ENCODE measurements at places on chromosomes 2 and 18.

DNA sequence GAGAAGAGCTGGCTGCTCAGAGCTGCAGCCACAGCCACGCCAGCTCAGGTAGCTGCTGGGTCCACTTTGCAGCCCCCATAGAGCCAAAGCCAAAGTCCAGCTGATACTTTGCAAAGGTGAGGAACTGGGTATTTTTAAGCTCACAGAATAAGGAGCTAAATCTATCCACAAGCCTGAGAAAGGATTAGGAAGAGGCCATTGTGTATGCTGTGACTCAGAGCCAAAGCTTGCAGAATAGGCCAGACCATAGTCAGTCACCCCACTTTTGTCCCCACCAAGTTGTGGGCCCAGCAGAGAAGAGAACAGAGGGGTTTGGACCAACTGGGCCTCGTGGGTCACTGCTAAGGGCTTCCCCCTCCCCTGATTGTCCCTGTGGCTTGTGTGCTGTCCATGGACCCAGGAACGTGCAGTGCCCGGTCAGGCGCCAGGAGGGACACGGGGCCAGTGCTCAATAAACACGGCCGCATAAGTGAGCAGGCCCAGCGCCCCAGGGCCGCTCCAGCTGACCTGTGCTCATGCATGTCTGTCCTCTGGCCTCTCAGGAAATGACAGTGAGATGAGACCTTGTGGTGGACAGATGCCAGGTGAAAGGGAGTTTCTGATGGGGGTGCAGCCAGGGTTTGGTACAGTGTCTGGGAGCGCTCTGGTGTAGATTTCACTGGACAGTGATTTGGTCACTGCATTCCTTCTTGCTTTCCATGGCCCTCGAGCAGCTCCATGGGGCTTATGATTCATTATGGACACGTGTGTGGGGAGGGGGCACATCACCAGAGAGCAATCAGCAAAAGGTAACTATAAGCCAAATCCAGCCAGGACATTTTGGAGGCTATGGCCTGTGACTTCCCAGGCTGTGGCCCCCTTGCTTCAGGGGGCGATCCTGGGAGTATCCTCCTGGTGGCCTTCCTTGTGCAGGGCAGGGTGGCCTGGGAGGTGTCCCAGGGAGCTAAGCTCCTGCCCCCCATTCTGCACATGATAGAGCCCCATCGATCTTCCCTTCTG is 31.3 kb downstream of the MAL start:
- DNase-seq = no peak

DNA sequence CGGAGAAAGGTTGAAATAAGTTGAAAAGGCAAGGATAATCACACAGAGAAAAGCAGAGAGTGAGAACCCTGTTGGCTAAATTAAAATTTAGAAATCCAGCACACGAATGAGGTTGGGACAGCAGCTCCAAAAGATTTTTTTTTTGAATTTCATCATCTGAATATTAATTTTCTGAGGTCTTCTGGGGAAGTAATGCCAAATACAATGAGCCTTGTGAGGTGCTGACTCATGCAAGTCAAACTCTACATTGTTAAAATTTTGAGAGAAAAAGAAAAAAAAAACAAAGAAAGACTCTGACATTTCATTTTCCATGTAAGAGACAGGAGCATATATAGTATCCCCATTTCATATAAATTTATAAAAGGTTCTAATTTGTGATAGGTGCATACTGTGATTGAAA is 614.2 kb upstream of the CDH2 start:
- no peak for DNase-seq

DNA sequence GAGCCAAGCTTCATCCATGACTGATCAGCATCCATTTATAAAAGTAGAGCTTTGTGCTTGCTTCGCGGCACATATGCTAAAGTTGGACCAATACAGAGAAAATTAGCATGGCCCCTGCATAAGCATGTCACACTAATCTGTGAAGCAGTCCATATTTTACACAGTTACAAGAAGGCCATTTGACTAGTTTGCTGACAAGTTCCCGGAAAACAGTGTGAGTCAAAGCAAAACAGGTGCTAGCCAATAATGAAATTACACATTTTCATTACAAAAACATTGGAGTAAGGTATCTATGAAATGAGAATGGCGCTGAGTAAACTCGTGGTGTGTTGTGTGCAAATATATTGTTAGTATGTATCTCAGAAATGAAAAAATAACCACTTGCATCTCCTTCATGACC is 4.7 kb downstream of the ANKRD62 start:
- DNase-seq = no peak

DNA sequence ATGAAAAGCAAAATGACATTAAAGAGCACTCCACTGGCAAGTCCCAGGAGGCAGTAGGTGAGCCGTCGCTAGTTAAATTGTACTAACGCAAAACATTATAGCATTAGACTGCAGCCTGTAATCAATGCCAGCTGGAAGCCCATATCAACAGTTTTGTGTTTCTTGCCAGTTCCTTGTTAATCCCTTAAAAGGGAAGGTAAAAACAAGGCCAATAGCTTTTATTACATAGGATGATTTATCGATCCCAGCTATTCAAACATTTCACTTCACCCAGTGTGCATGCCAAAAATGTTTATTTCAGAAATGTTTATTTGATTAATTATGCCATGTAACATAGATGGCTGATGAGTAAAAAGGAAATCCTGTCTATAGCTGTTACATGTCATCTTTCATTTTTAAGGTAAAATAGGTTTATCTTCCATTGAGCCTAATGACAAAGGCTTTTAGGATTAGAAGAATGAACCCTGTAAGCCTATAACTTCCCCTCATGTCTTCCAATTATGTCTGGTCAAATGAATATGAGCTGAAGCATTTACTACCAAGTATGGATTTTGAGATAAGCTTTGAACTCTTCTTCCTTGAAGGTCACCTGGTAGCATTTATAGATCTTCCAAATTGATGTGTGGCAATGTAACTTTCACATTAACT is 591.2 kb downstream of the RNF144A start:
- DNase-seq = no peak

- DNase-seq = no peak
These were observed 20.4 kb downstream of the GPC1 start for GRCh38 chr2:240455647-240456446.

- DNase-seq = no peak
These were observed 23.9 kb downstream of the TNFAIP6 start for GRCh38 chr2:151381266-151381665.

DNA sequence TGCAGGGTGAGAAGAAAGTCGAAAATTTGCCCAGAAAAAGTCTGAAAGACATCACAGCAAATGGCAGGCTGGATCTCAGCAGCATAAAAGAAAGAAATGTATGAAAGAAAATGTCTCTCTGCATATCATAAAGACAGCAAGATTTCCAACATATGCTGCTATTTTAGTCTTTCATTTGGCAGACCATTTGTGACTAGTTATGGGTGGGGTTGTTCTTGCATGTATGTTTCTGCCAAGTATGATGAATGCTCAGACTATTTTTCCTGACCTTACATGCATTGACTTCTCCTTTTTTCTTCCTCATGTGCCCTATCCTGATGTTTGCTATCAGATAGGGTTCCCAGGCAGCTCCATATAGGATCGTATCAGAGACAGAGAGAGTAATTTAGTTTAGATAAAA is 58.5 kb upstream of the PARD3B start:
- no peak for DNase-seq

GRCh38 chr2:65199891-65200290 is 27.7 kb upstream of the ACTR2 start:
- DNase-seq = no peak

DNA sequence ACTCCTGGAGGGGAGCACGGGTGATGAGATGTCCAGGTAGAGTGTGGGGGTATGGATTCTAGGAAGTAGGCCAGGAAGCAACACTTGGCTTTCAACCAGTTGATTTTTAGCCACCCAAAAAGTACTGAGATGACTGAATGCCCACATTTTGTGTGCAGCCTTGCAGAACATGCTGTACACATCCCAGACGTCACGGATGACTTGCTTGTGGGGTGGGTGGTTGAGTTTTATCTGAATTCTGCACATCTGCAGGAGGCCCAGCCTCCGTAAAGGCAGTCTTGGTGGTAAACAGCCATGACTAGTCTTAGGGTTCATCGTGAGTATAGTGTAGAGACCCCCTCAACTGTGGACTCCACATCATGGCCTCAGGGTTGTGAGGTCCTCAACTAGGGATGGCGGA is 53.3 kb upstream of the CCDC195 start:
- DNase-seq = no peak

GRCh38 chr18:47758000-47758399 is 172.5 kb downstream of the SMAD2 start:
- no peak for DNase-seq

GRCh38 chr2:101828673-101829334 is 131.3 kb downstream of the MAP4K4 start:
- DNase-seq = no peak

GRCh38 chr18:59015531-59016152 is 124.0 kb upstream of the SEC11C start:
- DNase-seq = no peak

GRCh38 chr2:191927319-191927867 is 80.5 kb upstream of the CAVIN2 start:
- DNase-seq = peak; percentile 83

- DNase-seq = no peak
These were observed 105.1 kb downstream of the RDH14 start for GRCh38 chr2:18455236-18455862.

GRCh38 chr2:208311321-208311720 is 45.3 kb downstream of the PIKFYVE start:
- DNase-seq = no peak

GRCh38 chr2:81675641-81676040 is 1371.1 kb upstream of the LRRTM1 start:
- no peak for DNase-seq

- no peak for DNase-seq
These were observed 568 bp downstream of the RAB31 start for GRCh38 chr18:9708434-9709303.

- no peak for DNase-seq
These were observed 75.1 kb downstream of the FSIP2 start for GRCh38 chr2:185813707-185814106.

DNA sequence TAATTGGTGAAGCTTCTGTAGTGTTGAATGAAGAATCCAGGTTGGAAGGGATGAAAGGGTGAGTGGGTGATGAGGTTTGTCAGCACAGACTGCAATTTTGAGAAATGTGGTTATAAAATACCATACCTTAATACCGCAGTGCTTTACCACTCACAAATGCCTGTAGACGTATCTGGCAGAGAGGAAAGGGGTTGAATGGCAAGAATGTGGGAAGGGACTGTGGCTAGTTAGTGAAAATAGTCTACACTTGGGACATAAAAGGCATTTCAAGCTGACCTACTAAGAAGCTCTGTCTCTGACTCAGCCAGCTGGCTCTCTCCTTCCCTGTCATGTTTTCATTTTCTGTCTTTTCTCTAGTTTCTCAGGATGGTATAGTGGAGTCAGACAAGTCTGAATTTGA is 25.1 kb downstream of the CDK15 start:
- DNase-seq = no peak

DNA sequence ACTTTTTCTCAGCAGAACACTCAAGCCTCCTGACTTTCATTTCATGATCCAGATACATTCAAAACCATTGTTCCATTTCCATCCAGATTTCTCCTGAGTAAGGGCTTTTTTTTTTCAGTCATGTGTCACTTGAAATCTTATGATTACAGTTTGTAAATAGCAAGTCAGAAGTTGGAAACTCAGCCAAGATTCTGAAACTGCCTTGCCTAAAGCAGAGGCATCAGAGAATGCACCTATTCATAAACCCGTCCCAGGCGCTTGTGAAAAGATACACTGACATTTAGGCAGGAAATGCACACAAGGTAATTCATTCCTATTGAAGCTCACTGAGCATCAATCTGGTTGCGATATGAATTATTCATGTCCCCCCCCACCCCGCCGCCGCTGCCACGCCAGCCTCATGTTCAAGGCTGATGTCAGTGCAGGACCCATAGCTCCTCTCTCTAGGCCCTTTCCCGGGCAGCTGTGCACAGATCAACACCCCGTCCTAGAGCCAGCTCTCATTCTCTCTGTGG is 30.4 kb upstream of the MGAT4A start:
- DNase-seq = no peak

GRCh38 chr2:201343559-201343958 is 13.6 kb downstream of the FLACC1 start:
- DNase-seq = no peak

DNA sequence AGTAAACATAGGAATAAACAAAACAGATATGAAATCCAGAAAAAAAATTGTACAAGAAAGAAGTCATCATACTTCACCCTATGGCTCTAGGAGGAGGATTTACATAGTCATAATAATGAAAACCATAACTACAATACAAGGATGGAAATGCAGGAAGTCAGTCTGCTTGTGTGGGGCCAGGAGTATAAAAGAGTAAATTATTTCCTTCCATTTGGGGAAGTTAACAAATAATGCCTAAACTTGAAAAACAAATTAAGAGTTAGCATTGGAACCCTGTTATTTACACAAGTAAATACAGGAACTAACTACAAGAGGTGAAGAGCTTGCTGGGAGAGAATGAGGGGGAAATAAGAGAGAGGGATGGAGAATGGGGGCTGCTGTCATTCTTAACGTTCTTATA is 15.4 kb downstream of the TMEM163 start:
- DNase-seq = no peak

DNA sequence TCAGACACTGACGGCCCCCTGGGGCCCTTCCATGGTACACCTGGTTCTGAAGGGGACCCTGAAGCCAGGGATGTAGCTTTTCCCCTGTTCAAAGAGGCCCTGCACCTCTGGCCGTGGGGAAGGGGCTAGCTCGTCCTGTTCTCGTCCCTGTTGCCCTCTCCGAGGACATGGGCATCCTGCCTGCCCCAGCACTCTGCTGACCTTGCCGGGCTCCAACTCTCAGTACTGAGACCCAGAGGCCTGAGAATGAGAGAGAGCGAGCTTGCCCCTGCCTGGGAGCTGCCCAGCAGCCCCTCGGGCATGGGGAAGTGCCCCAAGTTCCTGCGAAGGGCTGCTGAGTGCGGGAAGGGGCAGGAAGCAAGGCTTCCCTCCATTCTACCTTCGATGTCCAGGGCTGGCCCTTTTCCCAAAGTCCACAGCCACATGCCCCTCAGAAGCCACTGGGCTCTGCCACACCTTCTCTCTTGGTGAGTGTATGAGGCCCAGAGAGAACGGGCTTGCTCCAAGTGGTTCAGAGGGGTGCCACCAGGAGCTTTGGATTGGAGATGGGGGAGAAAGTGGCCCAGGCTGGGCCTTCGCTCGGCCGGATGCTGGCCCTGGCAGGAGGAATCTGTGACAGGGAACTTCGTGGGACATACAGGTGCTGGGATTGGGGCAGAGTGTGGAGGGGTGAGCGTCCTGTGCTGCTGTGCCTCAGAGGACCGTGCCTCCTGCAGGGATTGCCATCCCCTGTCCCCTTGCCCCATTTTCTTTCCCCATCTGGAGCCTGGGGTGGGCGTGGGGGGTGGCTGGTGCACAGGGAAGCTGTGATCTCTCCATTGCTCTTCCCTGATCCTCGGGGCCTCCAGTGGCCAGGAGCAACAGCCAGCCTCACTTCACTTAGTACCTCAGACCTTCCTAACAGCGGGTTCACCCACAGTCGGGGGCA is 50.8 kb downstream of the KCNIP3 start:
- no peak for DNase-seq

GRCh38 chr18:74689251-74689650 is 91.6 kb downstream of the ZNF407 start:
- DNase-seq = no peak
